ENCODE measurements at places on chromosomes 2 and 18. TPM values are rescaled to one million over a fixed set of nuclear protein-coding genes. Genes with fewer than 3 reads are reported as not detected.
A peak's percentile ranks its signal among the peaks of the same experiment; 100 is the strongest.

- no peak for DNase-seq
Measured at GRCh38 chr2:29524652-29525051, 396.7 kb downstream of the ALK start.

PDCD1 gene
- 0.49 TPM for total RNA-seq

ILKAP gene
- 52.0 TPM for total RNA-seq

DNA sequence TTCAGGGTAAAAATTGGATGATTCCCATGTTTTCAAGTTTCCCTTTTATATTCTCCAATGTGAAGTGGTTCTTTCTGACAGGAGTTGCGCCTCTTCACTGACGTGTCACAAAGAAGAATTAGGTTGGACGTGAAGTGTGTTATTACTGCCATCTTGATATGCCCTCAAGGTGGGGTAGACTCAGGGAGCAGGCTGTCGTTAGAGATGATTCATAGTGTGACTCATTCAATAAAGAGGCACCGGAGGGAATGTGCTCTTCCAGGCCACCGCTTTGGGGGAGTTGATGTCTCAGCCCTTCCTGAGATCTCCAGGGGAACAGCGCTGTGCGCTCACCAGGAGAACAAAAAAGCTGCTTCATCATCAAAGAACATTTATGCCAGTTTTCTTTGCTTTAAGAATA, 3.6 kb upstream of the DGKD start:
- DNase-seq: peak; percentile 61

SLC11A1 gene
- total RNA-seq: 5.8 TPM

DNA sequence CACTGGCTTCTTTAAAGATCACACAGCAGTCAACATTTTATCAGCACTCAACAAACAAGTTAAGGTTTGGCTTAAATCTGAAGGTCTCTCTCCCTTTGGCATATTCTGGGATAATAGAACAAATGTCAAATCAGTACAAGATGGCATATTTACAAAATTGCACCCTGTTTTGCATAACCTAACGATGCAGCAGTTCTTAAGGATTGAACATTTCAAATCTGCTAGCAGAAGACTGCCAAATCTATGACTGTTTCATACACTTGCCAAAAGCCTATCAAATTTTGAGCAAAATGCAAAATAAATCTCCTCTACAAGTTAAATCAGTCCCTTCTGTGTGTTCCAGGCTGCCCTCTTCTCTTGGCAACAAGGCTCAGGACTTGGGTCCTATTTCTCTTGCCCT, 73.6 kb downstream of the DPP4 start:
- DNase-seq: no peak

DNA sequence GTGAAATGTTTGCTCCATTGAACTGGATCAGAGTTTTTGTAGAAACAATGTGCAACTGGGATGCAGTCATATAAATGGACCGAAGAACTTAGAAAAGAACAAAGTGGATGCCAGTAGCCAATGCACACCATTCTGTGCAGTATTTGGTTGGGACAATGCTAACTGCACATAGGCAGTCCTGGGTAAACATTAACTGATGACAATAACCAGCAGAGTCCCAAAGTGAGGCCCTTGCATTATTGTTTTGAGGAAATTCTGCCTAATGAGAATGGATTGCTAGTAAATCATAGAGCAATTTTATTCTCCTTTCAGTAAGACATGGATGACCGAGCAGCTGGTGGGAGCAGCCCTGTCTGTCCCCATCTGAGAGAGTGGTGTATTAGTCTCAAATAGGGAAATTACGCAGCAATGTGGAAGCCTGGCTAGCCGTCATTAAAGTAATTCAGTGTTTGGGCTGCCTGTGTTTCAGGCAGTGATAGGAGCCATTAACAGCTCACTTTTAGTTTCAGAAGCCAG, 94.9 kb downstream of the KCTD1 start:
- DNase-seq: no peak

COLEC12 gene
- total RNA-seq: 13.1 TPM

DNA sequence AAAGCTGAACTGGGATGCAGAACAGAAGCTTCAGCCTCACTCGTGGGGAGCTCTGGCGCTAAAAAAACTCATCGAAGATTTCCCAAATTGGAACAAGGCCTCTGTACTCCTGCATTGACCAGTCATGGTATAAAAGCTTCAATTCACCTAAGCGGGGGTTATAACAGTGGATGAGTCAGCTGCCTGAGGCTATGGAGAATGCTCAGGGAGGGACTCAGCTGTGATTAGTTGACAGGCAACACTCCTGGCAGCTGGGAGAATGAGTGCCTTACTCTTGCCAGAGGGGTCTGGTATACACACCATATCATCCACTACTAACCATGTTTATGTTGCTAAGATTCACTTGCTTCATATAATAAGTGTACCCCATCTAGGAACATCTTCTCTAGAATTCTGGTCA, 350.6 kb upstream of the VRK2 start:
- no peak for DNase-seq

GRCh38 chr2:27249891-27250651, 12.8 kb downstream of the SLC30A3 start:
- DNase-seq: peak; percentile 64

LTBP1 gene
- total RNA-seq: 12.4 TPM

DNA sequence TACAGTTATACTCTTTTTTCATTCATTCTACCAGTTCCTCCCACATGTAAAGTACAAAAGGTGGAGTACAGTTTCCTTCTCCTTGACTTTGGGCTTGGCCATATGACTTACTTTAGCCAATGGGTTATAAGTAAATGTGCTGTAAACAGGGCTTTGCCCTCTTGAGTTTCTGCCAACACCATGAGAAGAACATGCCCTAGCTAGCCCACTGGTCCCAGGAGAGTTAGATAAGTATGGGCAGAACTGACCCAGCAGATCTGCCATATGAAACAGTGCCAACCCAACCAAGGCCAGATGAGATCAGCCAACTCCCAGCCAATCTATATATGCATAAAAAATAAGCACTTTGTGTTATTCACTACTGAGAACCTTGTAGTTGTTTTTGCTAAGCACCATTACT, 25.5 kb downstream of the ZC3H8 start:
- no peak for DNase-seq

MORN2 gene
- 39.0 TPM for total RNA-seq

DNA sequence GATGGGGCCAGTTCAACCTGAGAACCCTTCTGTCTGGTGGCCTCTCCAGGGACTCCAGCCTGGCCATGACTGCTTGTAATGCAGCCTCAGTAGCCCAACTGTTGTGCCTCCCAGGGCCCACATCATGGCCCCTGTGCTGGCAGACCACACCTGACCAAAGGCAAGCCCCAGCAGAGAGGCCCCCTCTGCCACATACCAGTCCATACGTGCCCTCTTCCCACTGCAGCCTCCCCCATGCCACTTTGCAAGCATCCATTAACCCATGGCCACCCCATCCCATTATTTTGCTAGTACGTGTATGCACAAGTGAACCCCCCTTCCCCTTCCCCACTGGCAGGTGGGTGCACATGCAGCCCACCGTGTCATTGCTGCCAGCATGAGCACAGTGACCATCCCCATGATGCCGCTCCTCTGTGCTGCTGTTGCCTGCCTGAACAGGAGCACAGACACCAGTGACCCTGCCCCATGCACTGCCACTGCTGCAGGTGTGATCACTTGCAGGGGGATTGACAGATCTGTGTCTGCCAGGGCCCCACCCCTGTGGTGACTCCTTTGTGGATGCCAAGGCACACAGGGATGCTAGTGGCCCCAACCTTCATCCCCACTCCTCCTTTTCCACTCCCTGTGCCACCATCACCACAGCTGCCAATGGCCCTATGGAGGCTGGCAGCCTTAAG, 330.0 kb upstream of the DSEL start:
- DNase-seq: no peak

GRCh38 chr2:79191081-79191480, 31.5 kb upstream of the REG3A start:
- no peak for DNase-seq

DNA sequence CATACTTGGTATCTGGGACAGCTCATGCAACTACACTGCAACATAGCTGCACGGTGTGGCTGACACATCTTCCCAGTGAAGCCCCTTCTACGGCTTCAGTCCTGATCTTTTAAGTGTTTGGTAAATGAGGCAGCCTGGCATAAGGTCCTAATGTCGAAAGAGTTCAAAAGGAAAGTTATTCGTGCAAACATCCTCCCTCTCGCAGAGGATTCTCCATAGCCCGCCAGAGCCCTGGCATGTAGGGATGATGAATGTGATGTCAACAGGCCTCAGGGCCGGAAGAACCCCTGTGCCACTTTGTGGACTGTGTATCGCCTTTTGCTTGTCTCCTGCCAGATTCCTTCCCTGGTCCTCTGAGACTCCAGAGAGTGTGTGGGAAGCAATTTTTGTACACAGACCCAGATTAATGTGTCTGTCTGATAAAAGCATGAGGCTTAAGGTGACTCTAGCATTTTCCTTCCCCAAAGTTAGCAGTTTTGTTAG, 88.5 kb downstream of the SOCS6 start:
- no peak for DNase-seq

DNA sequence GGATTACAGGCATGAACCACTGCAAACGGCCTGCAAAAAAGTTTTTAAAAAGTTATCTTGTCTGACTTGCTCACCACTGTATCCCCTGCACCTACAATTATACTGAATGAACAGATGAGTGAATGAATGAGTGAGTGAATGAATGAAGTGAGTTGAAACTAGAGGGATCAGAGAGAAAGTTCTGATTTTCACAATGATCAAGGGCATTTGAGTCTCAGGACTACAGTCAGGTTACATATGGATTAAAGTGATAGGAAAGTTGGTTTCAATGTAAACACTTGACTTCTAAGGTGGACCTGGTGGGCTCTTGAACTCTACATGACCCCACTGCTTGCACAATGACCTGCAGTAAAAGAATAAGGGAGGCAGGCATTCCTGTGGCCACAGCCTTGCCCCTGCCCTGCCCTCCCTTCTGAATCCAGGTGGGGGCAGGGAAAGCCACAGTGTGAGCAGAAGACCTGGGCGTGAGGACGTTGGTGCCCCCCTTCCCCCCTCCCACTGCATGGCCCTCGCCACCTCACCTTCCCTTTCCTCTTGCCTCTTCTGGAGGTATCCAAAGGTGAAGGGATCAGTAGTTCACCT, 10.7 kb downstream of the C2orf80 start:
- DNase-seq: no peak

- DNase-seq: no peak
Measured at GRCh38 chr2:230942920-230943896, 18.2 kb upstream of the GPR55 start.

GRCh38 chr2:135914485-135914884, 38.2 kb upstream of the MCM6 start:
- DNase-seq: no peak
